ENCODE measurements at places on chromosomes 11 and 22.
A peak's percentile ranks its signal among the peaks of the same experiment; 100 is the strongest.

DNA sequence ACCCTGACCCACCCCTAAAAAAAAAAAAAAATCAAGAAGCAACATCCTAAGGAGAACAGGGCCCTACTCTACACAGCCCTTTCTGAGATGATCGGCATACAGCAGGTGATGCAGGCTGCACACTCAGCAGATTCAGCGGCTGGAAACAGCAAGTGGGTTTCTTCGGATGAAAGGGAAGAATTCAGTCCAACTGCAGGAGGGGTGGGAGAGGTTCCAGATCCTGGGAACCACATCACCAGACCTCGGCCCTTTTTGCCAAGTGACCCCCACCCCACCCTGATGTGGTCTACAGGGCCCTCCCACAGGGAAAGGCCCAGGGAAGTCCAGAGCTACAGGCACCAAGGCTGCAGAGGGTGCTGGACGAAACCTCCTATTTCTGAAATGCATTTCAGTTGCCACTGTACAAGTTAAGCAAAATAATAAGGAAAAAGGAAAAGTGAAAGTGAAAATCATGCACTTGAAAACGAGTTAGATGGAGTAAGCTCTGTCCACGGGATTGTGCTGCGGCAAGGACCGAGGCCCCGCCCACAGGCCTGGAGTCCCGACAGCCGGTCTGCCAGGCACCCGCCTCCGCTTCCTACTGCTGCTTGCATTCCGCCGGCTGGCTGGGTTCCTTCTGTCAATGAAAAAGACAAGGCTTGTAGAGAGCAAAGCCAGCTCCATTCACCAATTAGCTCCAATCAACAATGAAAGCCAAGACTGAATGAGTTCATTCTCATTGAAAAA lies 16.0 kb upstream of the PHLDA2 start:
- no peak for DNase-seq

DNA sequence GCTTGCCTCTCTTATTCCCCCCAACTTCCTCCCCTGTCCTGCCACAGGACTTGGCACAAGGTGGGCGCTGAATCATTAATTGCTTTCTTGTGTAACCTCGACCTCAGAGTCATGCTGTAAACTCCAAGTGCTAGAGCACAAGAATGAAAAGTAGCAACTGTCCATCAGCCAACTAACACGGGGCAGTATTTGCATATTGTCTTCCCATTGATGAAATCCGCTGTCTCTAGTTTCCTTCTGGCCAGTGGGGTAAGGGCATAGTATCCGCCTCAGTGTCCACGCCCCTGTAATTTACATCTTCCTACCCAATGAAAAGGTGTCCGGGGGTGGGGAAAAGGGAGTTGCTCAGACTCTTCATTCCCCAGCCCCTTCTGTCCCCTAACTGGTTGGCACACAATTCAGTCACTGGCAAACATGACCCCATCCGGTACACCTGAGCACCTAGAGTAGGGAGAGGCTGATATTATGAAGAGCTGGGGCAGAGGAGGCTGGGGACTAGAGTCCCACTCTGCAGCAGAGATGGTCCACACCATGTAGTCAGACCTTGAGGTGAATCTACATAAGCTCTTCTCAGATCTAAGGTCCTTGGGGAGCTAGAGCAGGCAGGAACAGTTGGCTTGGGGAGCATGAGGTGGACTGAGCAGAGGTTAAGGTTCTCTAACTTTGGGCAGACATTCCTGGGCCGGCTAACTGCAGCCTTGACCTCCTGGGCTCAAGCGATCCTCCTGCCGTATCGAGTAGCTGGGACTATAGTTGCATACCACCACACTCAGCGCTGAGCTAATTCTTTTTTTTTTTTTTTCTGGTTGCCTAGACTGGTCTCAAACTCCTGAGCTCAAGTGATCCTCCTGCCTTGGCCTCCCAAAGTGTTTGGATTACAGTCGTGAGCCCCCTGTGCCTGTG lies 6.8 kb upstream of the GGA1 start:
- peak; percentile 1 for DNase-seq

DNA sequence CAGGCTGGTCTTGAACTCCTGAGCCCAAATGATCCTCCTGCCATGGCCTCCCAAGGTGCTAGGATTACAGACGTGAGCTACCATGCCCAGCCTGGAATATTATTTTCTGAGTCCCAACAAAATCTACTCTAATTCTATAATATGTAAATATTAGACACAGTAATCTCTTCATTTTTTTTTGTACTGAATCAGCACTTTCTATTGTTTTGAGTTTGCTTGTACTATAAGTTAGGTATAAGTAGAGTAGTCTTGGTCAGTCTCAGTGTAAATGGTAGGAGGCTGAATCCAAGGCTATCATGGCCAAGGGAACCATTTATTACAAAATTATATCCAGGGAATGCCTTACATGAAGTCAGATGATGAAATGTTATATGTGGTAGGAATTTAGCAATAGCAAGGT lies 19.6 kb upstream of the OR6X1 start:
- no peak for DNase-seq

DNA sequence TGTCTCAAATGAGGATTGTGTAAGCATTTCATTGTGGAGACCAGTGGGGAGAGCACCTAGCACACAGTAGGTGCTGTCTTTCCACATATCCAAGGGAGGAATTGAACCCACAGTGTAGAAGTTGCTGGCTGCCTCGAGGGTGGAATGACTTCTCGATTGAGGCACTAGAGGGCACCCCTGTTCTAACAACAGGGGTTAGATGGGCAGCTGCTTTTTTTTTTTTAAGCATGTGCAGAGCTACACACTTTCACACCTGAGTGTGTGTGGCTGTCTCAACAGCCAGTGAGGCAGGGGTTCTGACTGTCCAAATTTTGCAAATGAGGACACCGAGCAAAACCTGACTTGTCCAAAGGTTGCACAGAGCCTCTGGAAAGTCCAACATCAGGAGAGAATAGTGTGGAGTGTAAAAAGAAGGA lies 118.2 kb upstream of the CRYBB3 start:
- no peak for DNase-seq

GRCh38 chr11:76592961-76593360 lies 77.6 kb downstream of the LRRC32 start:
- no peak for DNase-seq

DNA sequence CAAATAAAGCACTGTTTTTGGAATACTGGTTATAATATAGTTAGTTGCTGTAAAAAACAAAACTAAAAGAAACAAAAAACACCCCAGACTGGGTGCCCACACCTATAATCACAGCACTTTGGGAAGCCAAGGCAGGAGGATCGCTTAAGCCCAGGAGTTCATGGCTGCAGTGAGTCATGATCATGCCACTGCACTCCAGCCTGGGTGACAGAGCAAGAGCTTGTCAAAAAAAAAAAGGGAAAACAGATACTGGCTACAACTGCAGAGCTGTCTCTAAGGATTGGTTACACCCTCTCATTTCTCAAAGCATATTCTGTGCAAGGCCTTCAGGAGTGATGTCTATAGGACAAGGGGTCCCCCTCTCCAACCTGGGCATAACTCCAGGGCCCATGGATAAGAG lies 14.6 kb upstream of the STK33 start:
- DNase-seq, result no peak

- no peak for DNase-seq
Measured at GRCh38 chr22:17241576-17242330, 22.5 kb upstream of the ADA2 start.

GRCh38 chr11:17021511-17021910 lies 7.3 kb upstream of the PLEKHA7 start:
- DNase-seq, result no peak

- DNase-seq, result no peak
Measured at GRCh38 chr11:101446238-101446637, 137.6 kb downstream of the TRPC6 start.

DNA sequence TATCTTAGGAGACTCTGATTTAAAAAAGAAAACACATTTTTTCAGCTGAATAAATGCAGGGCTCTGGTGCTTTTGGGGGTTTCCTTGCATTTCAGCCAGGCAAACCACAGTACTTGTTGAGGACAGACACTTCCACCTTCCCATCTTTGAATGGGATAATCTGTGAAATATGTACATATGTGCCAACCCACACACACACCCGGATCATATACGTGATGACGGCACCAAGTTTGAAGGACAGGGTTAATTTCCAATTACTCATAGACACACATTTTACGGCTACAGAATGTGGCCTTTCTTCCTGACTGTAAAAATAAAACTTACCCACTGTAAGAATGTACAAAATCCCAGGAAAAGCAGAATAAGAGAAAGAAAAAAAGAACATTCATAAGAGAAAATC lies 104.4 kb downstream of the MPPED2 start:
- no peak for DNase-seq

DNA sequence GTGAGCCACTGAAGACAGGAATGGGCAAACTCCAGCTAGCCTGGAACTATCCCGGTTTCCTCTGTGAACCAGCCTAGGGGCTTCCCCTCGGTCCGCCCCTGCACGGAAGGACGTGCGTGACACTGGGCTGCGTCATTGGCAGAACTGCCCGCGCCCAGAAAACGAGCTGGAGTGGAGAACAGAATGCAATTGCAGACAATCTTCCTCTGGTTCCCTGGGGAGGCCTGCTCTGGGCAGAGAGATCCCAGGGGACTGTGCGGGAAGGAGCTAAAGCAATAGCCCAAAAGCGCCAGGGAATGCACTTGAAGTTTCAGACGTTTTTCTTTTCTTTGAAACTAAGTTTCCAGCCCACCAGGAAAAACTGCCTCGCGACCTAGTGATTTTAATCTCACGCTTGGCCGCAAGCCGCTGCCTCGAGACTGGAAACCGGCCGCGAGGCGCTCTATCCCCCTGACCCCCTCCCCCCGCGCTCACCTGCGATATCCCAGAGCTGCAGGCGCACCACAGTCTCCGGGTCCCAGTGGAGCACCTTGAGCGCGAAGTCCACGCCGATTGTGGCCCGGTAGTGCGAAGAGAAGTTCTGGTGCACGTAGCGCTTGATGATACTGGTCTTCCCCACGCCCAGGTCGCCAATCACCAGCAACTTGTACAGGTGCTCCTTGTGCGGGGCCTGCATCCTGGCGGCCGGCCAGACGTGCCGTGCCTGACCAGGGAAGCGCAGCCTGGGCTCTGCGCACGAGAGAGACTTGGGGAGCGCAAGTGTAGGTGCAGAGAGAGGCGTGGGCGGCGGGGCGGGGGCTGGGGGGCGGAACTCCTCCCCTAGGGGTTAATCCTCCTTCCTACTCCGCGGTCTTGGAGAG lies at the start of gene RAB38:
TSS of gene RAB38 (minus strand) at position 735 of the 860 bp plus-strand sequence. CDS start at position 676, 59 bp downstream.
- peak; percentile 41 for DNase-seq

DNA sequence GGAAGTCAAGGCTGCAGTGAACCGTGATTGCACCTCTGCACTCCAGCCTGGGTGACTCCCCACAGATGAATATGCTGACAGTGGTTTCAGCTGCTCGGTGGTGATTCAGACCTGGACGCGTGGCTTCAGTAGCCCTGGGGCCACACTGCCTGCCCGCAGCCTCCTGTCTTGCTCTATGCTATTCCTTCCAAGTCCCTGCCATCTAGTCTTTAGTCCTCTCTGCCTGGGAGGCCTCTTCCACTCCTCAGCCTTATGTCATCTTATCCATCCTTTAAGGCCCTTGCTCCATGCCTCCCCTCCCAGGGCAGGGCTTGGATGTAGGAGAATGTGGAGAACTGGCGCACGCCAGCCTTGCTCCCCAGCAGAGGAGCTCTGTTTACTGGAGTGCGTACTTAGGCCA lies 23.0 kb downstream of the YDJC start:
- no peak for DNase-seq

DNA sequence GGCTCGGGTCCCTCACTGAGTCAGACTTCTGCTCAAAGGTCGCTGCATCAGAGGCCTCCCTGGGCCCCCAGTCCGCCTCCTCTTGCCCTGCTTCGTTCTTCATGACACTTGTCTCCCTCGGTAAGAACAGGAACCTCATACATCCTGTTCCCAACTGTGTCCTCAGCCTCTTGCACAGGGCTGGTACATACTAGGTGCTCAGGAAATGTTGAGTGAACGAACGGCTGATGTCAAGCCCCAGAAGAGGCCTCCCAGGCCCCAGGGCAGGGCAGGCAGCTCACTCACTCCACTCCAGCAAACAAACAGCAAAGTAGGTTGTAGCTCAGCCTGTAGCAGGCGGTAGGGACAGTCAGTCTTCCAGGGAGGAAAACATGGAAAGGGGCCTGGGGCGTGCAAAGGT lies 17.2 kb downstream of the SYNGR1 start:
- DNase-seq, result no peak

- DNase-seq, result no peak
Measured at GRCh38 chr11:98559961-98560360, 460.8 kb upstream of the CNTN5 start.

GRCh38 chr22:49328118-49328475 lies 499.6 kb downstream of the BRD1 start:
- DNase-seq, result no peak

- no peak for DNase-seq
Measured at GRCh38 chr11:110038201-110038600, 55.0 kb upstream of the ZC3H12C start.

DNA sequence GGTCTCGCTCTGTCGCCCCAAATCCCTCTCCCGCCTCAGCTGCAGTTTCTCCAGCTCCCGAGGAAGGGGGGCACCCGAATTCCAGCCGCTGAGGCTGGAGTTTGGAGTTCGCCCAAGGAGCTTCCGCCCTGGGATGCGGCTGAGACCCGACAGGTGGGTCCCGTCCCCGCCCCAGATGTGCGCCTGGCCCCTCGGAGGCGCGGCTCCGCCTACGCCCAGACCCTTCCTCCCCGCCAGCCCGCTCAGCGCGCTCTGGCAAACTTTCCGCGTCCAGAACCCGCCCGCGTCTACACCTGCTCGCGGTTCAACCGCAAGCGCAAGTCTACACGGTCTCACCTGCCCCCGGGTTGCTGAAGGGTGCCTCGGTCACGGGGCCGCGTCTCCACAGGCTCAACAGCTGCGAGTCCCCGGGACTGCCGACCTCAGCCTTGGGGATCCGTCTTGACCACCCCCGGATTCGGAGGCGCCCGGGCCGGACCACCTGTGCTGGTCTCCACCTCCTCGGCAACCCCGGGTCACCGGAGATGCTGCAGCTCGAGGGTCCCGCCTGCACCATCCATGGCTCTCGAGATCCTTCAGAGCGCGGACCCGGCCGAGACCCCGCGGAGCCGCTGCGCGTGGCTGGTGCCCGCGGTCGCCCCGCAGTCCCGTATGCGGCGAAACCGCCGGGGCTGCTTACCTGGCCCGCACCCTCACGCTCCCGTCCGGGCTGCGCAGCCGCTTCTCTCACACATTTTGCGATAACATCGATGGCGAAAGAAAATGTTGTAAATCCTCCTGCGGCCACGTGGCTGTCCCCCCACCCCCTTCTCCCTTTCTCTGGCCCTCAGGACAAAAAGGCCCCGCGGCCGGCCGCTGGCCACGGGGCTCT lies 63.6 kb downstream of the NFAM1 start:
- DNase-seq, result no peak

DNA sequence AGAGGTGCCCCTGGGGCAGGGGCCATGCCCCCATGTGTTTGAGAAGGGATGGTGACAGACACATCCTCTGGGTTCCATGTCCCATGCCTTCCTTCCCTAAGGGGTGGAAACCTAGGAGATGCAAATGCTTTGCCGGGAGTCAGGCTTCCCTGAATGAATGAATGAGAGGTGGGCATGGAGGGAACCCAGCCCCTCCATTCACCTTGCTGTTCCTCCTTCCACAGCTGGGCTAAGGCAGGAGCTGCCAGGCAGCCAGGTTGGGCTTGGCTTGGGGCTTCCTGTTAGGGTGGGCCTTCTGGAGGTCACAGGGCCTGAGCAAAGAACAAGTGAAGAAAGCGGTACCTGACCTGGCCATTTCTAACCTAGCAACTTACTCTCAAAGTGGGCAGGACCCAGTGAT lies 926 bp downstream of the POU2F3 start:
- no peak for DNase-seq

All from NCI-H524 treated with DMSO at 0.1 percent for 48 hours (cell line).